NCI-H774 (cell line): ENCODE measurements at places on chromosomes 4 and X.

- no peak for DNase-seq
Measured at GRCh38 chrX:101676571-101676970, 16.9 kb upstream of the ARMCX2 start.

DNA sequence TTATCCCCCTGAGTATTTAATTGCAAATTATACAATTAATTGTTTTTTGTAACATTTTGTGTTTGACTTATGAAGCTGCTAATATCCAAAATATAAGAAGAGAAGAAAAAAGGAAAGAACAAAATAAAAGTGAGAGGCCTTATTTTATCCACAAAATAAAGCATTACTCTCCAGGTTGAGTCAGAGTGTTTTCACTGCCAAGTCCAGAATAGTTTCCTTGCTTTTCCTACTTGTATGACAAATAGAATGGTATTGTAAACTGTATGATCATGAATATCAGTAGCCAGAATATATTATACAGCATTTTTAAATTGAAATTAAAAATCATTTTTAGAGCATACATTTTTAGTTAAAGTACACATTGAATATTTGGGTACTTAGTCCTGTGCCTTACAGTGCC, 237.8 kb downstream of the NDST4 start:
- no peak for DNase-seq

- no peak for DNase-seq
Measured at GRCh38 chr4:96744676-96745075, 904.8 kb downstream of the PDHA2 start.

DNA sequence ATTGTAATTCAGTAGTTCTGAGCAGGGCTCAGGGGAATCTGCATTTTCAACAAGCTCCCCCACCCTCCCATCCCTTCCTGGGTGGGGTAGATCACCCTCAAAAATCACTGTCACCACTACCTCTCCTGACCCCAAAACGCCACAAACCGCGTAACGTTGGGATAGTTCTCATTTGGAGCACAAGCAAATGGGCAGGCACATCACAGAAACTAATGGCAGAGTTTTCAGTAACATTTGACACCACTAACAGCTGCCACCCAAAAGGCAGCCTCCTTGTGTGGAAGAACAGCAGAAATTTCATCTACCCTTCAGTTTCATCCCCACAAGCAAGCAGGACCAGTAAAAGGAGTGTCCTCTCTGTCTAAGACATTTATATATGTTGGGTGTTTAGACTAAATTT, 132.7 kb downstream of the PALLD start:
- no peak for DNase-seq

DNA sequence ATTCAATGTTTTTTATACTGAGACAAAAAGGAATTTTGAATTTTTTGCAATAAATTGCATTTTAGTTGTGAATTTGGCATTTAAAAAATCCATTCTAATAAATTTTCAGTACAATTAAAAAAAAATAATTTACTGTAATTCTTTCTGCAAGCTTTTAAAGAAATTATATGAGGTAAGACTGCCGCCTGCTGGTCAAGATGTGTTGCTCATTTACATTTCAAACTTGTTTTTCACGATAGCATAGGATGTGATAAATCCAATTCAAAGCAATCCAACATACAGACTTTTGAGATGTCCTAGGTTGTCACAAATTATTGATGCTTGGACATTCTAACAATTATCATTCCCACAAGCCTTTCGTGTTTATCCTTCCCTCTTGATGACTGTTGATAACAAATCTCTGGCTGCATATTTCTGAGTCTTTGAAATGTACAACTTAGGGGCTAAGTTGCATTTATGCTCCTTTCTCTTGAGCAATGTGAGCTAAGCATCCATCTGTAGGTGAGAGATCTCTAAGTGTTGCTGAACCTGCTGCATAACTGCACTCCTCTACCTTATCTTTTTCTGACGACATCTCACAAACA, 21.7 kb upstream of the MFAP3L start:
- DNase-seq: peak; percentile 14

GRCh38 chr4:121690001-121690400, 6.8 kb downstream of the ANXA5 start:
- DNase-seq: no peak

DNA sequence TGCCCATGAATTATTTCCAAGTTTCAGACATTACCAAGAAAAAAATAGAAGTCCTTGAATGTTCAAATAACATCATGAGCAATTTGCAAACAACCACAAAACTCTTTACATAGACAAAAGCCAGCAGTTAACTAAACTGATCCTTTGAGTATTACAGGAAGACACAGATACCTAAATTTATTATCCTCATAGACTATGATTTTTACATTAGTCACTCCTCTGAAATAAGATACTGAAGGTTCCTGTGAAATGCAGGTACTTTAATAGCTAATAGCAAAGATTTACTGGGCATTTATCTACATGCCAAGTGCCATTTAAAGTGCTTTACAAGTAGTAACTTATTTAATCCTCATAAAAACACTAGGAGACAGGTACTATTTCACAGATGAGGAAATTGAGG, 37.7 kb downstream of the GPR82 start:
- no peak for DNase-seq

- no peak for DNase-seq
Measured at GRCh38 chrX:120741452-120741851, 111.6 kb upstream of the C1GALT1C1 start.

DNA sequence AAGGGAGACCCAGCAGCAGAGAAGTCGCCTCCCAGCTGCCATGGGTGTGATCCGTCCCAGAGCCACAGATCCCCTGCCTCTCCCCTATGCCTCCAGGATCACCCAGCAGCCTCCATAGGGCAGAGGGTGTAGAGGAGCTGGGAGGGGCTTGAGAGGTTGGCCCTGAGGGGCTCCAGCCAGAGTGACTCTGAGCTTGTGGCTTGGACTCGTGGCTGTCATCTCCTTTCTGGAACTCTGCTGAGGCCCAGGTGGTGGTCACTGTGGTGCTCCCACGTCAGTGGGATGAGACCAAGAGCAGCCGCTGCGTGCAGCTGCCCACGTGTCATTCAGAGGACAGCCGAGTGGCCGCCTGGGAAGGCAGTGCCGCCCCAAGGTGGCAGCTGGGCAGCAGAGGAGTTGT, 4.2 kb downstream of the TACC3 start:
- DNase-seq: no peak

GRCh38 chr4:45043911-45044310, 317.6 kb upstream of the GNPDA2 start:
- no peak for DNase-seq

GRCh38 chr4:38034986-38035882, 75.0 kb downstream of the PTTG2 start:
- DNase-seq: peak; percentile 31

- no peak for DNase-seq
Measured at GRCh38 chrX:43615660-43616059, 40.4 kb upstream of the MAOA start.

GRCh38 chr4:144782345-144782744, 136.4 kb downstream of the HHIP start:
- DNase-seq: no peak
